ENCODE measurements at places on chromosomes 2 and 18.

DNA sequence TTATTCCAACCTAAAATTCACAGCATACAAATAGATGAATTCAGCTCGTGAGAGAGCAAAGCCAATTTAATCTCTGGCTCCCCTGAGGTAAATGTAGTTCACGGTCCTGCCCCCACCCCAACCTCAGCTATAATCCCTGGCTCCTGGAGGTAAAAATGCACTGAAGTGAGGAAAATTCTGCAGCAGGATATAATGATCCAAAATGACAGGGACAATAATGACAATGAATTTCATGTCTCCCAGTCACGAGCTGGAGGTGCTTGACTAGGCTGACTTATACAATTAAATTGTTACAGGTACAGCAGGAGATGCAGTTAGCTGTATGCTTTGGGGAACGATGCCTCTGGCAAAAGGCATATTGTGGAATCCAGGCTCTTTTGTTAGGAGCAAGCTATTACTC lies 82.0 kb downstream of the GPD2 start:
- no peak for DNase-seq

- DNase-seq, result no peak
Observed at GRCh38 chr2:96156011-96156820, 11.0 kb upstream of the DUSP2 start.

- DNase-seq, result no peak
Observed at GRCh38 chr2:207770602-207771404, 1.1 kb upstream of the FZD5 start.

DNA sequence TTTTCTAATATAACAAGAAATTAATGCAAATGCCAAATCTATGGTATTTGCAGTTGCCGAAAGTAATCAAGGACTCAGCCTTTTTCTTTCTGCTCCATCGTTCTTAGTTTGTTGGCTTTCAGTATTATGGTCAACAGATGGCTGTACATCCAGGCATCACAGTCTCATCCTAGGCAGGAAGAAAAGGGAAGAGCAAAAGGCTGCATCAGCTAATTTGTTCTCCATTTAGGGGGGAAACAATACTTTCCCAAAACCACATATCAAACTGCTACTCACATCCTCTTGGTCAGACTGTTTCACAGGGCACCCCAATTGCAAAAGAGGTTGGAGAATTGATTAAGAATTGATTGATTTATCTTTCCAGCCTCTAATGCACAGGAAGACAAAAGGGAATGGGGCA lies 89.3 kb downstream of the MDH1 start:
- no peak for DNase-seq

DNA sequence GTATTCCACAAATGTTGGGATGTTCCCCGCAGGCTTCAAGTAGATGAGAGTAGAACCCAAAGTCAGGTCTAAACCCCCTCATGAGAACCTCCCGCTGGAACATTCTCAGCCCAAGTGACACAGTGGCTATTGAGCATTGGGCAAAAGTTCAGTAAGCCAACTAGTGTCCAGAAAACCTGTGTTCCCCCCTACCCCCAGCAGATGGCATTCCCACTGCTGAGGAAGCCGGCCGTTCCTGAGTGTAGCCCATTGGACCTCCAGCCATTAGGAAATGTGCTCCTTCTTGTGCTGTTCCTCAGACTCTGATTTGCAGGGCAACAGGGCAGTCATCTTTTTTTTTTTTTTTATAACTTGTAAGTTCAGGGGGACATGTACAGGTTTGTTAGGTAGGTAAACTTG lies 152.1 kb downstream of the NCK2 start:
- DNase-seq, result no peak

Measured in GM19239 (cell line).